Vagina (tissue), 2 donors: ENCODE measurements at places on chromosomes 7 and 10. TPM values are rescaled to one million over a fixed set of nuclear protein-coding genes. Genes with fewer than 3 reads are reported as not detected.

Gene DMBT1
- total RNA-seq = not detected

Gene IFIT1B
- not detected for total RNA-seq

Gene HOXA6
- total RNA-seq = 1.7 TPM

Gene EVX1
- total RNA-seq = 2.5 TPM

Gene PSD
- 6.4 TPM for total RNA-seq

- no peaks in the 10 kb centered on the region for H3K36me3 ChIP-seq
- H3K4me3 ChIP-seq = no peak overlapping the region
- no peak for DNase-seq
Measured at GRCh38 chr7:71925663-71926062, 486.5 kb downstream of the CALN1 start.

GRCh38 chr10:118106426-118106825 lies 59.7 kb upstream of the RAB11FIP2 start:
- DNase-seq = no peak
- H3K4me1 ChIP-seq = peaks cover 9% of the 10 kb centered on the region
- H3K4me3 ChIP-seq = no peak overlapping the region
- no peak overlapping the region for H3K27ac ChIP-seq

DNA sequence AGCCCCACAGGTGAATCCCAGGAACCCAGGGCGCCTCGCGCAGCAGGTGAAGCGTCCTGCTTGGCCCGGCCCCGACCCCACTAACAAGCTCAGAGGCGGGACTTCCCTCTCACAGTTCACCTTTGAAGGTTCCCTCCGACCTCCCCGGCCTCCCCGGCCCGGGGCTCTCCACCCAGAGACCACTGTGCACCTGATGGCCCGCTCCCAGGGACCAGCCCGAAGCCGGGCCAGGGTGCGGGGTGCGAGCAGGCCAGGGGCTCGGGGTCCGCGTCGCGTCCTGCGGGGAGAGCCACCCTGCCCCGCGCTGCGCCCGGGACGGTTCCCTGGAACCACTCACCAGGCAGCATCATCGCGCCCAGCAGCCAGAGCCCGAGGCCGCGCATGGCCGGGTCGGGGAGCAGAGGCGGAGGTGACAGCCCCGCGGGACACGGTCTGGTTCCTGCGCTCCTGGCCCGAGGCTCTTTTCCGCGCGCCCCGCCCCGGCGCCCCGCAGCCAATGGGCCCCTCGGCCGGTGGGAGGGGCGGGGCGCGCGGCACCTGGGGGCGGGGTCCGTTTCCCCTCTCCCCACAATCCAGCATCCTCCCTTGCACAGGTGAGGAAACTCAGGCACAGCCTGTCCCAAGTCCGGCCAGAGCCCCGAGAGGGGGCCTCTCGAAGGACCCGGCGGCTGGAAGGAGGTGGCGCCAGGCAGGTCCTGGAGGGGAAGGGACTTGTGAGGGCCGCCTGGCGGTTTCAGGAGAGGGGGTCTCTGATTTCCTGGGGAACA lies at the start of gene ADAM8:
ADAM8 (minus strand) TSS at position 434 of the 767 bp plus-strand sequence; CDS start at position 383, 51 bp downstream.
- H3K4me3 ChIP-seq = peak within 1 kb of the TSS; percentile 30
- H3K36me3 ChIP-seq = peaks cover 30% of the 10 kb centered on the region
- H3K4me1 ChIP-seq = peaks cover 16% of the 10 kb centered on the region
- DNase-seq = no peak
- H3K27me3 ChIP-seq = no peaks in the 10 kb centered on the region
- H3K27ac ChIP-seq = no peak within 1 kb of the TSS

- peaks cover 16% of the 10 kb centered on the region for H3K4me1 ChIP-seq
- H3K27me3 ChIP-seq = no peaks in the 10 kb centered on the region
- peak overlapping the region; percentile 73 for H3K27ac ChIP-seq
- no peaks in the 10 kb centered on the region for H3K36me3 ChIP-seq
- peak overlapping the region; percentile 58 for H3K4me3 ChIP-seq
Measured at GRCh38 chr7:26398756-26399509, 107.3 kb downstream of the SNX10 start.

DNA sequence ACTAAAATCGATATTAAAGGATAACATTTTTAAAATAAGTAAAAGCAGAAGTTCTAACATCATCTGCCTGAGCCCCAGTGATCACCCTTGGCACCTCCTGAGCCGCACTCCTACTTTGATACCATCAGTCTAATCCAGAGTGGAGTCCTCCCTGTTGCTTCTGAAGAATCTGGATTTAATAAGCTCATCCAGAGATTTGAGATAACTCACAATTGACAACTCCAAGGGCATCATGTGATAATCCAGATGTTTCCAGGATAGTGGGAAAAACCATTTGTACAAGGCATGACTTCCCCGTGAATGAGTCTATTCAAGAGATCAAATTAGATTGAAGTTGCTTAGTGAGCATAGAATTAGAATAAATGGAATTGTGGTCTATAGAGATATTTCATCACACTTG lies 475.8 kb upstream of the C7orf33 start:
- no peaks in the 10 kb centered on the region for H3K36me3 ChIP-seq
- no peaks in the 10 kb centered on the region for H3K27me3 ChIP-seq
- H3K4me1 ChIP-seq = no peaks in the 10 kb centered on the region
- DNase-seq = no peak
- H3K27ac ChIP-seq = no peak overlapping the region

GRCh38 chr10:109956454-109957091 lies 33.3 kb upstream of the XPNPEP1 start:
- H3K4me1 ChIP-seq = no peaks in the 10 kb centered on the region
- H3K27ac ChIP-seq = no peak overlapping the region
- H3K36me3 ChIP-seq = no peaks in the 10 kb centered on the region
- no peak overlapping the region for H3K4me3 ChIP-seq

GRCh38 chr7:47818796-47819606 lies 129.3 kb downstream of the PKD1L1 start:
- no peak overlapping the region for H3K4me3 ChIP-seq
- H3K27me3 ChIP-seq = no peaks in the 10 kb centered on the region
- no peak overlapping the region for H3K27ac ChIP-seq
- no peaks in the 10 kb centered on the region for H3K4me1 ChIP-seq
- DNase-seq = no peak

DNA sequence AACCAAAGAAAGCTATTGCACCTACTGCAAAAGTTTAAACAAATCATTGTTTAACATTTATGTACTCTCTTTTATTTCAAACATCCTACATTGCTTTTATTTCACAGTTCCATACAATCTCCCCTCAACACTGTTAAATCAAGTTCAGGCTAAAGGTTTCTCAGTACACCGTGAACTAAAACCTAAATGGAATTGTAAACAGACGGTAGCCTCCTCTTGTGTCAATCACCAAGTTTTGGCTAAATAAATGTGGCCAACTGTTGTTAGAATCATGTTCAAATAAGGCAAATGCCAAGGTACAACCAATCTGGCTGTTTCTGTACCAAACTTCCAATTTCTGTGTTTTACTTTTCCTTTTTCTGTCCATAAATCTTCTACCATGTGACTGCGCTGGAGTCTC lies 723.7 kb upstream of the LRRTM3 start:
- no peak for DNase-seq
- no peaks in the 10 kb centered on the region for H3K27me3 ChIP-seq
- H3K4me1 ChIP-seq = no peaks in the 10 kb centered on the region
- H3K27ac ChIP-seq = no peak overlapping the region
- H3K4me3 ChIP-seq = no peak overlapping the region

DNA sequence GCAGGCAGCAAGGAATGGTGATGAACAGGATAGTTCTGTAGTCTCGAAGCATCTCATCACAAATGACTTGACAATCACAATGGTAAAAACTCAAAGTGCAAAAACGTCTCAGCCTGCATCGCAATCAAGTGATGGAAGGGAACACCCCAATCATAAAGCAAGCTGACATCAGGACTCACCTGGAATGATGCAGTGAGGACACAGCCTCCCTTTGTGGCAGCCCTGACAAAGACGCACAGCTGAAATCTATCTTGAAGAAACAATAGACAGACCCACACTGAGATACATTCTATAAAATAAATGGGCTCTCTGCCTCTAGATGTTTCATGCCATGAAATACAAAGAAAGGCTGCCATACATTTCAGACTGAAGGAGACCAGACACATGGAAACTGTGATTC lies 748.0 kb upstream of the IGFBP3 start:
- no peaks in the 10 kb centered on the region for H3K4me1 ChIP-seq
- no peaks in the 10 kb centered on the region for H3K27me3 ChIP-seq
- H3K27ac ChIP-seq = no peak overlapping the region
- DNase-seq = no peak
- H3K36me3 ChIP-seq = no peaks in the 10 kb centered on the region

- no peaks in the 10 kb centered on the region for H3K27me3 ChIP-seq
- H3K4me1 ChIP-seq = no peaks in the 10 kb centered on the region
- no peak overlapping the region for H3K4me3 ChIP-seq
- no peak for DNase-seq
- no peak overlapping the region for H3K27ac ChIP-seq
Measured at GRCh38 chr10:44468525-44468924, 83.6 kb upstream of the CXCL12 start.
